ENCODE measurements at places on chromosomes 11 and 22. TPM values are rescaled to one million over a fixed set of nuclear protein-coding genes. Genes with fewer than 3 reads are reported as not detected.

Gene PRG3
- total RNA-seq, result not detected

Gene TSG101
- 16.9 TPM for total RNA-seq

Gene OR52B6
- total RNA-seq, result not detected

Gene GVQW3
- 5.0 TPM for total RNA-seq

Gene SHANK3
- 2.7 TPM for total RNA-seq

Gene KLHL22
- 13.0 TPM for total RNA-seq

Gene TEX12
- total RNA-seq, result not detected

Gene FBLN1
- 78.1 TPM for total RNA-seq

Gene TPBGL
- 0.12 TPM for total RNA-seq

Gene HPX
- 3.4 TPM for total RNA-seq

Gene C11orf97
- total RNA-seq, result not detected

Gene EXPH5
- total RNA-seq, result 5.7 TPM

Gene PYGM
- total RNA-seq, result 0.55 TPM

Gene FXYD2
- total RNA-seq, result 318 TPM

Gene C22orf31
- total RNA-seq, result not detected

Gene APOBEC3C
- 2.5 TPM for total RNA-seq

Gene NTM
- 0.56 TPM for total RNA-seq

Gene OR51B2
- total RNA-seq, result not detected

Gene PIK3IP1
- 2.4 TPM for total RNA-seq

Gene SHISAL1
- 0.37 TPM for total RNA-seq

Gene LARGE2
- total RNA-seq, result 14.0 TPM

Gene HOATZ
- not detected for total RNA-seq

Gene CCDC157
- 1.1 TPM for total RNA-seq

Gene UBTFL1
- not detected for total RNA-seq

Data from pancreas (tissue), 10 donors.